ENCODE measurements at places on chromosomes 12 and 14. TPM values are rescaled to one million over a fixed set of nuclear protein-coding genes. Genes with fewer than 3 reads are reported as not detected.

Gene HOXC6
- 5.6 TPM for total RNA-seq

DNA sequence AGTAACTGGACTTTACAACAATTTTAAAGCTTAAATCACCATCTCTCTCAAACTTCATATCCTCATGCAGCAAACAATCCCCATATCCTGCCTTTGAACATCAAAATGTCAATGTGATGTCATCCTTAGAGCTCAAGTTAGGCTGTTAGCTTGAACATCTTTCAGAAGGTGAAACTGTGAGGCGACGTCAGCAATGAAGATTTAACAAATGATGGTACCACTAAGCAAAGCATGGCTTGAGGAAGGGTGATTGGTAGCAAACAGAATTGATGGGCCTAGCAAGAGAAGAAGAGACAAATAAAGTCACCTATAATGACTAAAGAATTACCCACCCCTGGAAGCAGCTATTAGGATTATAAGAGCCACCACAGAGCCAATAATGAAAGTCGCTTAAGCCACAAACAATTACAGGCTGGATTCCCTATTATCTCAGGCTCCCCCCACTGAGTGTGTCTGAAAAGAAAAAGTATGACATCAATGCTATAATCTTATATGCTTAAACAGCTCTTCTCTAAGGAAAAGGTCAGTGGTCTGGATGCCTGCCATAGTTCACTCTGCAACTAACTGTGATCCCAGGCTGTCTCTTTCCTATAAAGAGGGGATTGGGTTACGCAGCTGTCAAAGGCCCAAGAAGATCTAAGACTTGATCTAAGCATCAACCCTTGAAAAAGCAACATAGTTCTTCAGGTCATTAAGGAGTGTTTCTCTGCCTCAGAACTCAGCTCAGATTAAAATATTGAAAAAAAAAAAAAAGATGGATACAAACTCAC lies 18.1 kb downstream of the EGLN3 start:
- no peak for DNase-seq

DNA sequence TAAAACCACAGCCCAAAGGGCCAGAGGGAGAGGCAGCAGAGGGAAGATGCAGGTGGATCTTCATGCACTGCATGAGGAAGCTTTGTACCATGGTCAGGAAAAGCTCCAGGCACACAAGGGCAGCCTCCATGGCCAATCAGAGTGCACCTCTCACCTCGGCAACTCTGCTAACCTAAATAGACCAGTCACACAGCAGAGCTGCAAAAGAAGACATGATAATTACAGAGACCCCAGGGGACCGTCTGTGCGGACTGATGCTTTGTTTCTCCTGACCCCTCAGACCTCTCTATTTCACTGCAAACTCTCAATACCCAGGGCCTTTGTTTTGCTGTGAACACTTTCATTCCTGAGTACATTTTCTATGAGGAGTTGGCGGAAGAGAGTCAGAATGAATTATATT lies 10.7 kb upstream of the TCL1B start:
- no peak for DNase-seq

DNA sequence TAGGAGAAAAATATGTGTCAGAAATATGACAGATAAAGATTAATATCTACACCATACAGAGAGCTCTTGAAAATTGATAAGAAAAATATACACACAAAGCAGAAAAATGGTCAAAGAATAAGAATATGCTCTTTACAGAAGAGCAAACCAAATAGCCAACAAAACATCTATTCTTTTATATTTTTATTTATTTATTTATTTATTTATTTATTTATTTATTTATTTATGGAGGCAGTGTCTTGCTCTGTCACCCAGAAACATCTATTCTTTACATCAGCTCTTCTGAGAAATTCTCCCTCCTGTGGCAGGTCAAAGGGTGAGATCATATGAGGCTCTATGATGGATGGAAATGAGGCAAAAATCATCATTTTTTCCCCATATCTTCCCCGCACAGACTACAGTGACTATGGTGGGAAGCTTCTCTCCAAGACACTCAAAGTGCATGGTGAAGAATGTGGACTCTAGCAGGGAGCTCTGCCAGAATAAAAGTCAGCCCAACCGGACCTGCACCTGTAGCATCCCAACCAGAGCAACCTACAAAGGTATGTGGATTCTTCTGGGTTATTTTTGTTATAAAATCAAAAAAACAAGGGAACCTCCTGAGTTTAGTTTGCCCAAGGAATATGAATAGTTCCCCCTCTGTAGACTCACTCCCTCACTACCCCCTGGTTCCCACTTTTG lies 71.4 kb downstream of the PLXNC1 start:
- no peak for DNase-seq
